ENCODE measurements at places on chromosomes 5 and 9.

- DNase-seq = no peak
Observed at GRCh38 chr5:61878471-61878870, 427.5 kb upstream of the KIF2A start.

DNA sequence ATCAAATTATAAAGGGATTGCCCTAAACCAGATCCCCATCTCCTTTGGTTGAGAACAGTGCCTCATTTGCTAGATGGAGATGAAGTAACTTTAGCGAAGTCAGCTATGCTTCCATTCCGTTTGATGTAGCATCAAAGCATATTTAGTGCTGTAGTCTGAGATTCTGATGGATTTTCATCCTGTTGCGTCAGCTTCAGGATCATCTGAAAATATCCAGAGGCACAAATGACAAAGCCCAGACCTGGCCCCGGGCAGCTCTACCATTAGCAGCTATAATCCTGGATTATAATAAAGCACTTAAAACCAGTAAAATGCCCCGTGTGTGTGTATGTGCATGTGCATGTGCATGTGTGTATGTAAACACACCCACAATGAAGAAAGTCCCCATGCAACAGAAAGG, 44.7 kb downstream of the ERAP1 start:
- DNase-seq = no peak

DNA sequence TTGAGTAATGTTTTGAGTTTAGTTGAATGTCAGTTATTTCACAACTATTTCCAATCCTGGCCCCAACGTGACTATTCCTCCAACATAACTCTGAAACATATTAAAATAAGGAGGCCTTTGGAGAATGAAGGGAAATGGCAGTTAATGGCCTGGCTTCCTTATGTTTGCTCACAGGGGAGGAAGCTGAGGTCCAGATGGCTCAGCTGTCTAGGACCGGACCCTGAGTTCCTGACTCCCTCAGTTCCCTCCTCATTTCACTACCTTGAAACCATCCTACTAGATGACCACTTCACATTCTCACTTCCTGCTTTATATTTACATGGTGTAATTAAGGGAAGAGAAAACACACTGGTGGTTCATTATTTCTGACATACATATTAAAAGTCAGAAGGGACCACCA, 6.6 kb downstream of the OTULINL start:
- no peak for DNase-seq

- DNase-seq = no peak
Observed at GRCh38 chr5:57113481-57113880, 60.4 kb upstream of the GPBP1 start.

GRCh38 chr9:93298498-93299417, 114.8 kb downstream of the WNK2 start:
- DNase-seq = no peak

GRCh38 chr5:102664616-102665335, 90.3 kb upstream of the PAM start:
- DNase-seq = no peak

DNA sequence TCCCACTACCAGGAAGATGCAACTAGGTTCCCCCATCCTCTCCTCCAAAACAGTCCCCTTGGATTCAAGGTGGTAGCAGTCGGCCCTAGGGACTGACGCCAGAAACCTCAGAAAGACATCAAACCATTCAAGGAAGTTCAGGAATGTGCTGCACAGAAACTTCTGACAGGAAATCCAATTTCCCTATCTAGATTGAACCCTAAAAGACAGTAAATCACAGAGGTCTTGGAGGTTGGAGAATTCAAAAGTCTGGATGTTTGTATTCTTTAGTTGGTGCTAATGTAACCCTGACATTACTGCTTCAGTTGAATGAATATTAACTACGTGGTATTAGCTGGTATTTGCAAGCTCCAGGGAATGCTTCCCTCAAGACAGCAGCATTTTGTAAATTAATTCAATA, 125.3 kb downstream of the SYK start:
- no peak for DNase-seq

GRCh38 chr5:60230456-60230855, 336.9 kb upstream of the PDE4D start:
- DNase-seq = no peak

GRCh38 chr5:167897371-167897770, 394.1 kb upstream of the WWC1 start:
- no peak for DNase-seq

DNA sequence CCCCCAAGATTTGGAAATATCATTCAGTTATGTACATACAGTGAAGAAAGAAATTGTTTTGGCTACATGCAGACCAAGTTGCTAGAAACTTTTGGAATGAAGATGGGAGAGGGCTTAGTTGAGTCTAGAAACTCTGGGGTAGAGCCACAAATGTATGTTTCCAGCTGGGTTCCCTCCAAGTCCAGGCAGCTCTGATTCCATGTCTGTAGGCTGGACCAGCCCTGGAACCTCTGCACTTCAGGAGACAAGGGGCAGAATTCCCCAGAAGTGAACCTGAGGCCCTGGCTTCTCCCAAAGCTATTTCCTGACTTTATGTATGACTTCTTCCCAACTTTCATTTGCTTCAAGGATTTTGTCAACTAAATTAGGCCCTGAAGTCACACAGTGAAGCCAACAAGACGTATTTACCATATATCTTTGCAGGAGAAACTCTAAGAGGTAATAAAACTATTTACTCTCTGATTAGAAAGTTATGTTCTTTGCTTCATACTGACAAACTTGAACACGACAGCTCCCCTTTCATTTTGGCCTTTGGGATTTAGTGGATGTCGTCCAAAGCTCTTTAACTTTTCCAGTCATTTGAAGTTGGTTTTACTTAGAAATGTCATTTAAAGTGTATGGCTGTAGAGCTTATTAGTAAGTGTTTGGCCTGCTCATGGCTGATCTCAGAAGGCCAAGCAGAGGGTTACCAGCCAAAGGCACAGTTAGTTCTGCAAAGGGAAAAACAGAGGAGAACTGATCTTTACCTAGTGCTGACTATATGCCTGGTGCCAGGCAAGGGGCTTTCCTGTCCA, 152.0 kb upstream of the SLC28A3 start:
- no peak for DNase-seq

- DNase-seq = no peak
Observed at GRCh38 chr5:157212307-157212706, 31.7 kb downstream of the ITK start.

- no peak for DNase-seq
Observed at GRCh38 chr5:83009408-83009807, 67.8 kb downstream of the TMEM167A start.

GRCh38 chr5:150461231-150461630, 11.7 kb upstream of the RPS14 start:
- DNase-seq = no peak

GRCh38 chr5:149682532-149683075, 47.5 kb upstream of the PPARGC1B start:
- DNase-seq = no peak

GRCh38 chr5:107564931-107565372, 105.8 kb downstream of the EFNA5 start:
- DNase-seq = no peak

DNA sequence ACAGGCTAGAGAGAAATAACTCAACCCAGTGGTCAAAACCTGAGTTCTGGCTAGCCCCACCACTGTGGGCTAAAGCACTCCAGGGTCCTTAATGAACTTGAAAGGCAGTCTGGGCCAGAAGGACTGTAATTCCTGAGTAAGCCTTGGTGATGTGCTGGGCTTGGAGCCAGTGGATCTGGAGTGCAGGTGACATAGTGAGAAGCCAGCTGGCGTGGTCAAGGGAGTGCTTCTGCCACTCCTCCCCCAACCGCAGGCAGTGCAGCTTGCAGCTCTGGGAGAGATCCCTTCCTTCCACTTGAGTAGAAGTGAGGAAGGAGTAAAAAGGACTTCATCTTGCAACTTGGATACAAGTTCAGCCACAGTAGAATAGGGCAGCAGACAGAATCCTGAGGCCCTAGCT, 424.0 kb downstream of the CDH18 start:
- DNase-seq = no peak

- no peak for DNase-seq
Observed at GRCh38 chr9:7338586-7339281, 460.8 kb downstream of the DMAC1 start.

GRCh38 chr5:81899123-81899522, 72.7 kb upstream of the ATG10 start:
- DNase-seq = no peak

DNA sequence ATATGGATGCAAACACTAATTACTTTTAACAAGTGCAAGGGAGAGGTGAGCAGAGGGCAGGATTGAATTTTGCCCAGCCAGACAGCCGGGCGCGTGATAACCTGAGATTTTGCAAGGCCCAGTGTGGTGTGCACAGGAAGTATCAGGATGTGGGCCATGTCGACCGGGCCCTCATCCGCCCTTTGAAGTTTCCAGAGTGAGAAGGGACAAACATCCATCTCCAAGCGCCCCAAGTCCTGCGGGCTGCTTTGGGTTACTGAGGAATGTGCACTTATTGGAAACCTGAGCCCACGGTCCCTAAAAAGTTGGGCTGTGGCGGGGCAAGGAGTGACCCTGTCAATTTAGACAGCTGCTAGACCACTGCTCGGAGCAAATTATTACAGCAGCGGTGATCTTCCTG, 272.2 kb upstream of the IRX2 start:
- DNase-seq = no peak

DNA sequence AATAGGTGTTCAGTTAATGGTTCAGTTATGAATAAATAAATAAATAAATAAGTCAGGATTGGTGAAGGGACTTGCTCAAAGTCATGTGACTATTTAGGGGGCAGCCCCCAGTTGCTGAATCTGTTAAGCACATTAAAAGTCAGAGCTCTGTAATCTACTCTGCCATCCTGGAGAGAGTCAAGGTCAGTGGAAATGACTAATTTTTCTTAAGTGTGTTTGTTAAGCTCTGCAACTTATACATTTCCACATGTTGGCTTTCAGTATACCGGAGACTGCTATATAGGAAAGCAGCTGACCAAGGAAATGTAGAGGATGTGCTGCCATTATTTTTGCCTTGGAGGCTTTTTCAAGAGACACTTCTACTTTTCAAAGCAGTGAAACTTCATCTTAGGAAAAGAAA, 57.9 kb downstream of the KIAA1958 start:
- DNase-seq = no peak

GRCh38 chr9:116437411-116438370, 249.4 kb upstream of the TRIM32 start:
- DNase-seq = no peak

Data from CMK (cell line).